Substantia nigra (tissue), 51 donors: ENCODE measurements at places on chromosomes 13 and 19.

DNA sequence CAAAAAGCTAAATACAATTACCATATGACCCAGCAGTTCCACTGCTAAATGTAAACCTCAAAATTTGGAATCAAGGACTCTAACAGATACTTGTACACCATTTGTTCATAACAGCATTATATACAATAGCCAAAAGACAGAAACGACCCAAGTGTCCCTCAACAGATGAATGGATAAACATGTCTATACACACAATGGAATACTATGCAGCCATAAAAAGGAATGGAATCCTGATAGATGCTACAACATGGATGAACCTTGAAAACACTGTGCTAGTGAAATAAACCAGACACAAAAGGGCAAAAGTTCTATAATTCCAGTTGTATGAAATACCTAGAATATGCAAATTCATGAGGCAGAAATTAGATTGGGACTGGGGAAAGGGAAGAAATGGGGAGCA is 12.2 kb downstream of the NEK3 start:
- no peak for DNase-seq

DNA sequence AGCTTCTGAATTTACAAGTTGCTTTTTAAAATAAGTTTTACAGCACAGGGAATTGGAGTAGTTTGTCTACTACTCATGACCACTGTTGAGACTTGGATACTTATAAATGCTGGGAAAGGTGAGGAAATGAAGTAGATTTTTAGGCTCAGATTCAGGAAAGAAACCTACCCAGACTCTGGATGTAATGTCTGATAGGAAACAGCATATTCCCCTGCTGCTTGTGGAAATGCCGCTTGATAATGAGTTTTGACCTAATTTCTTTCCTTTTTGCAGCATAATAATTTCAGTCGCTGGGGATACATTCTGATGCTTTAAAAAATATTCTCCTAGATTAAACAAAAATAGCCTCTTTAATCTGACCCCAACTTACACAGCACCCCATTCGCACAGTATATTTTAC is 53.6 kb downstream of the SLC10A2 start:
- no peak for DNase-seq

- no peak for DNase-seq
Observed at GRCh38 chr13:93723316-93723715, 496.7 kb downstream of the GPC6 start.

GRCh38 chr19:41479757-41480191 is 36.8 kb downstream of the ERICH4 start:
- no peak for DNase-seq

- no peak for DNase-seq
Observed at GRCh38 chr19:18396471-18397241, 766 bp downstream of the LRRC25 start.

DNA sequence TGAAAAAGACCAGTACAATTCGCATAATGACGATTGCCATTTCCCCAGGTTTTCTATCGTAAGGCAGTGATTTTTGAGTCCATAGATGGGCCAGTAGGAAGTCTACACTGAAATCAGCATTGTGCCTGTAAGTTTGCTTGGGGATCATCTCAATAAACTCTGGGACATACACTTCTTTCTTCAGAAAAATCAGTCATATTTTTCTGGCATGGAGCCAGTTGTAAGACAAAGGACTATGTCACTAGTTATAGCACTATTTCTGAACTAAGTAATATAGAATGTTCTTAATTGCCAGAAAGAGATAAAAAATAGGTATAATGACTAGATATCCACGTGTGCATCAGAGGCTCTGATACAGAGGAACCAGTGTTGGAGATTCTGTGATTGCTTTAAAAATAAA is 243.5 kb downstream of the LMO7 start:
- no peak for DNase-seq

DNA sequence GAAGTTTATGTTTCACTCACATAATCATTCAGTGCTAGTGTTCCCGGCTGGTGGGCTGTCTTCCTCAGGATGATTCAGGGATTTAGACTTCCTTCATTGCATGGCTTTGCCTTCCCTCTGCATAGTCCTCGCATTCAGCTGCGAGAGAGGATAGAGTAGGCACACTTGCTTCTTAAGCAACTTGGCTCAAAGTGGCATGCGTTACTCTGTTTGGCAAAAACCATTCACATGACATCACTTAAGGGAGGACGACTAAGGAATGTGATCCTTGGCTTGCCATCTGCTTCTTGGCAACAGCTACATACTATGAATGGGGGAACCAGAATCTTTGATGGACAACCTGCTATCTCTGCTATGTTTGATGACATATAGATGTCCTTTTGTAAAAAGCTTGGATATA is 359.3 kb downstream of the TDRD3 start:
- no peak for DNase-seq

DNA sequence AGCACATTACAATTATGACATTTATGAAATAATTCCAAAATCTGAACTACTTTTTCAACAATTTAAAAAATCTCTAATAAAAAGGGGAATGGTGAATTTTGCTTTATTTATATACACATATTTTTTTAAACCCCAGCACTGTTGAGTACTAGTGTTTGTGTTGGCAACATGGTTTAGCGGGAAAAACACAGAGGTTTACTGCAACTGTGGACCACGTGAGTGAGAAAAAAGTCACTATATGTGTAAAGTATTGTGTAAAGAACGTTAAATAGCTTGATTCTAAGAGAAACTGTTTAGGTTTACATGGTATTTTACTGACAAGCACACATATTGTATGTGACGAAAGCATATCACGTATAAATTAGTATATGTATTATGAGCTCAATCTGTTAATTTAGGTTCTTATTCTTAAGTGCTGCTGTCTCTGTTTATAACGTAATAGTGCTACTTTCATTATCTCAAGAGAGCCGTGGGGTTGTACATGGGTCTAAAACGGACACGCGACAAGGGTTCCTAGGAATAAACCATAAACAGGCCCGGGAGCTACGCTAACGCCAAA is 617 bp downstream of the SKA3 start:
- no peak for DNase-seq

DNA sequence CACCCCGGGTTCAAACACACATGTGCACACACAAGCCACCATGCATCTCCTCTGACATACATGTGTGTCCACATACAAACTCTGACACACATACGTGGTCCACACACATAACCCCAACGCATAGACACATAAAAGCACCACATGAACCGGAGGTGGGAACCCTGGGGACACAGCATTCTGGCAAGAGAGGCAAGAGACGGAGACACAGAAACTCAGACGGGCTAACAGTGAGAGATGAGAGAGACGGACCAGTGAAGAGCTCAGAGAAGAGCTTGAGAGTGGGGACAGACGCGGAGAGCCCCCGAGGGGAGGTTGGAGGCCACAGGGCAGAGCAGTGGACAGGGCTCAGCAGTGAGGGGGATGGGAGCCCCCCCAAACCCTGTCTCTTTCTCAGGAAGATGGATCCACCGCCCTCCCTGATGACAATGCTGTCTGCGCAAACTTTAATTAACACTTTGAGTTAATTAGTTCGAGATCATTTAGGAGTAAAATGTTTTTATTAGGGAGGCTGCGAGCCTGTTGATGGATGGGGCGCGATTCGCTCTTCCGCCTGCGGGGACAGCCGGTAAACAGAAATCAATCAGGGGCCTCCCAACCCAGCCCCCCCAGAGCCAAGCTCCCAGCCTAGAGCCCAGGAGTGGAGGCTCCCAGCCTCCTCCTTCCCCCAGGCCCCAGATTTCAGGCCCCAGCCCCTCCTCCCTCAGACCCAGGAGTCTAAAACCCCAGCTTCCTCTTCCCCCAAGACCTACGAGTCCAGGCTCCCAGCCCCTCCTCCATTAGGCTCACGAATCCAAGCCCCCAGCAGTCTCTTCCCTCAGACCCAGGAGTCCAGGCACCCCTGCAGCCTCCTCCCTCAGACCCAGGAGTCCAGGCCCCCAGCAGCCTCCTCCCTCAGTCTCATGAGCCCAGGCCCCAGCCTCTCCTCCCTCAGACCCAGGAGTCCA is 9.5 kb upstream of the ERFL start:
- DNase-seq = no peak

- DNase-seq = no peak
Observed at GRCh38 chr13:102771298-102772041, 2.1 kb downstream of the TEX30 start.

DNA sequence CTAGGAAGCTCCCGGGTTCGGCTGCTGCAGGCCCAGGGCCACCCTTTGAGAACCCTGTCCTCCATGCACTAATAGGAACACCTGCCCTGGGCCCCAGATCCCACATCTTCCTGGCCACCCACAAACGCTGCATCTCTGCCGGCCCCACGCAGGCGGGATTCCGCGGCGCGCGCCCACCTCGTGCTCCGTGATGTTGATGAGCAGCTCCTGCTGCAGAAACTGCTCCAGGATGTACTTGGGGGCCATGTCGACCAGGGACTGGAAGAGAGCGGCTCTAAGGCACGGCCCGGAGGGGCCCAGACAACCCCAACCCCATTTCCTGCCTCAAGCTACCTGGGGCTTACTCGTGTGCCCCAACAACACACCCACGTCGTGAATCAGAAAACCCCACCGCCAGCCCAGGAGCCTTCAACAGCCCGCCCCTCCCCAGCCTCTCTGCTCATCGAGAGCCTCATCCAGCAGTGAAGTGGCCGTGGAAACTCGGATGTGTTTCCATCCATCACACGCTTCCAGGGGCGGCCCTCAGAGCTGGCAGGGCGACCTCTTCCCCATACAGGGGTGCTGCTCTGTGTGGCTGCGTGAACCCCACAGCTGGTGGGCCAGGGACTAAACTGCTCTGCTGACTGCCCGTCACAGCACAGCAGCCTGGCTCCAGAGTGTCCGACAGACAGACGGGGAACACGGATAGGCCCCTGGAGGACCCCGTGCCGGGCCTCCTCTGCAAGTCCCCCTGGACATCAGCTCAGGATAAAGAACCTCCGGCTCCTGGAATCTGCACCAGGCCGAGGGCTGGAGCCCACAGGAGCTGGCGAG is 4.2 kb downstream of the POLR2E start:
- no peak for DNase-seq

- DNase-seq = no peak
Observed at GRCh38 chr13:45863709-45864590, 12.4 kb upstream of the SIAH3 start.

GRCh38 chr19:36028313-36029041 is 4.2 kb downstream of the CLIP3 start:
- DNase-seq = no peak

DNA sequence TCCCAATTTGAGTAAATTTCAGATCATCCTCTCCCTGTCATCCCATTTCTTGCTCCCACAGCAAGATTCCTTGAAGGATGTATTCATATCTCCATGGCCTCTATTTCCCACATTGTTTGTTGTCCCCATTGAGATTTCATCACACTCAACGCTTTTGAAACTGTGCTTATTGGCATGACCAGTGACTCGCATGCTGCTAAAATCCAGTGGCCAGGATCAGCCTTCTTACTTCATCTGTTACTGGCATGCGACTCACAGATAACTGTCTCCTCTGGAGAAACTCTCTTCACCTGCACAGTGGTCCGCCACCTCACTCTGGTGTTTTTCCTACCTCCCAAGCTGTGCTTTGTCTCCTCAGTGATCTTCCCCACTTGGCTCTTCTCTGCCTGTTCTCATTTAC is 95.8 kb downstream of the WASF3 start:
- no peak for DNase-seq

DNA sequence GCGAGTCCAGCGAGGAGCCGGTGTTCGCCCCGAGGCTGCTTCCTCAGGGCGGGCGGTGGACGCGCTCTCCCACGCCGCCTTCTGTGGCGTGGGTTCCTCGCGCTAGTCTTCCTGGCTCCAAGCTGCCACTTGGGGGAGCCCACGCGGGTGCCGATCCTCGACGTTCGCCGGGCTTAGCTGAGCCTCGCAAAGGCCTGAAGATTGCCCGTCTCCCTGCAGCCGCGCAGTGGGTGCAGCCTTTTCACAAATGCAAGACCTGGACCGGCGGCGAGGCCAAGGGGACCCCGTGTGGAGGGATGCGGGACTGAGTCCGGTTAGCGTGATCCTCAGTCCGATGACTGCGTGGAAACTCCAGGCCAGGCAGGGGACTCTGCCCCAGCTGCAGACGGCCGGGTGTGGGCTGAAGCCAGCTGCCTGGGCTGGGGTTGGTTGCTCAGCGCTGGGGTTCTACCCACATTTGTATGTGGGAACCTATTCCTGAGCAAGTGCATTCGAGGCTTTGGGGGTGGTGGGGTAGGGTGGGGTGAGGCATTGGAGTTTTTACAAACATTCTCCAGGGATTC is 16.6 kb upstream of the LRP3 start:
- peak; percentile 70 for DNase-seq
